AG04450 (cell line): ENCODE measurements at places on chromosomes 2 and 18. TPM values are rescaled to one million over a fixed set of nuclear protein-coding genes. Genes with fewer than 3 reads are reported as not detected.

DNA sequence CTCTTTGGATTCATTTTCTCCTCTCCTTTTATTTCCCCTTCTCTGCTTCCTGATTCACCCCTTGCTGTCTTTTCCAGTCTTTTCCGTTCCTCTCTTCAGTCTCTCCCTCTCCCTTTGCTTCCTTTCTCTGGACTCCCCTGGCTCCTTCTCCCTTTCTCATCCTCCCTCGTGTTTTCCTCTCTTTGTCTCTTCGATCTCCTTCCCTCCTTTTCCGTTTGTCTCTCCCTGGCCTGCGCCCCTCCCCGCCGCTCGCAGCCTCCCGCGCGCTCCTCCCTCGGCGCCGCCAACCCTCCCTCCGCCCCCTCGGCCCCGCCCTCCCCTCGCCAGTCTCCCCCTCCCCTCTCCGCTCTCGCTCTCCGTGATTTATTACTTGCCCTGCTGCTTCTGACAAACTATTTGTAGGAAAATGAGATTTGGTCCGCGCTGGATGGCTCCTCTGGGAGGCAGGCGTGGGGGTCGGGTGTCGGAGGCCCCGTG is 46.0 kb upstream of the PAX8 start:
- peak; percentile 13 for DNase-seq

- DNase-seq: no peak
These were observed 3.3 kb downstream of the BAZ2B start for GRCh38 chr2:159613091-159613490.

GRCh38 chr2:112910219-112910618 is 746 bp upstream of the IL37 start:
- DNase-seq: no peak

DNA sequence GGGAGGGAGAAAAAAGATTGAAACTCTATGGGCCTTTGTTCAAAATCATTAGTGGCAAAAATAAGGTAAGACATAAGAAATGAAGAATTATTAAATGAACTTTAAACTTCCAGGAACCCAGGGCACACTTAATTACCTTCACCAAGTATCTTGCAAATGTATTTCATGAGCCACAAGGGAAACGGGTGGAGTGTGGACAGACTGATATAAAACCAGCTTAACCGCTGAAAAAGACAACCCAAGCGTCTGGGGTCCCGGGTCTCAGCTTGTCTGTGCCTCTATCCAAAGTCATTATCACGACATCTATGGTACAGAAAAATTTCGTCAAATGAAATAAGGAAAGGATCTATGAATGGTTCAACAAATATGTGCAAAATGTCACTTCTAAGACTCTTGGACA is 13.9 kb upstream of the MBOAT2 start:
- DNase-seq: no peak

GRCh38 chr18:28108814-28109213 is 68.1 kb downstream of the CDH2 start:
- no peak for DNase-seq

DNA sequence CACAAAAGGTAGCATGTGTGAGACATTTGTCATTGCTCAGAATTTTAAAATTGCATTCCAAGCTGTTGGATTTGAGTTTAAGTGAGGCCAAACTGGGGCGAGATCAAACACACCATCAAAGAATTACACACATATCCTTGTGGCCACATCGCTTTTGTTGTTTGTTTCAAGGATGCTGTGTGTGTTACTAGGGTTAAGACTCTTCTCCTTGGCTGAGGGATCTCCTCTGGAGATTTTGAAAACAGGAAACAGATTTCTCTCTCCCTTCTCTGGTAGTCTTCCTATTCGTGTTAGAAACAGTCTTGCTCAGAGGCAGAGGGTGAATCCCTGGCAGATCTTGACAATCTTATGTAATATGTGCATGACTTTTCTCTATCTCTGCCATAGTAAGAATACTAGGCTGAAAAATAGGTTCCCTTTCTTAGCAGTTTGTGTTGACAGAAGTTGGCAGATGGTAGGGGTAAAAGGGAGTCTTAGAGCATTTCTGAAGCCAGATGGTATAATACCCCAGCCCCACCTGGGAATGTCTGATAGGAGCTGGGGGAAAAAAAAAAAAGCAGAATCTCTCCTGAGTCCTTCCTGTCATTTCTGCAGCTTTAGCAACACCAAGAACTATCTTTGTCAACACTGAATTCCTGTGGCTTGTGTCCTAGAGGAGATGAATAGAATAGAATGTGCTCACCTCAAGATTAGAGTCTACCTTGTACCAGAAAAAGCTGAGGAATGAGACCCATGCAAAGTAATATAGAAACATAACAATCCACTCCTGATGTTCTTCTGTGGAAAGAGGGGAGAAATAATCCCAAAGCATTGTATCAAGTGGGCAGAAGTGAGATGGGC is 101.8 kb downstream of the XRCC5 start:
- DNase-seq: no peak

DNA sequence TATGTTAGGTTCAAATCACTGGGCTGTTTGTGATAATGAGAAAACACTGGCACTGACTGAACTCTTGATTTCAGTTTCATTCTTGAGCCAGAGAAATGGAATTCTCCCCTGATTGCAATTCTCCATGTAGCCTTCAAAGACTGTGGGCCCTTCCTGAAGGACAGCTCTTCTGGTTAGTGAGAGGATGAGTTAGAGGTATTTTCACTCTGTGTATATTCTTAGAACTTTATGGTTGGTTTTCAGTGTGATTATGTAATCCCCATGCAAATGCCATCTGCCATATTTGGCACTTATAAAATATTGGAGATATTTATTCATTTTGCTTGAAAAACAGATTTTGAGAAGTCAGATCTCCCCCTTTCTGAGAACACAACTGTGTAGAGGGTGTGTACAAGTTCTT is 323.7 kb downstream of the SLC4A3 start:
- no peak for DNase-seq

Gene ECEL1
- not detected in 2 replicates for polyA plus RNA-seq

Gene GKN1
- polyA plus RNA-seq: not detected in 2 replicates

Gene RFTN2
- polyA plus RNA-seq: 5.2 and 5.7 TPM in 2 replicates

Gene GAL3ST2
- polyA plus RNA-seq: not detected in 2 replicates

Gene HOXD3
- not detected in 2 replicates for polyA plus RNA-seq

Gene NGEF
- polyA plus RNA-seq: 0.07 and 0.10 TPM in 2 replicates
